M059J (cell line): ENCODE measurements at places on chromosomes 16 and 17. TPM values are rescaled to one million over a fixed set of nuclear protein-coding genes. Genes with fewer than 3 reads are reported as not detected.

Gene TBC1D3K
- not detected in 2 replicates for total RNA-seq

DNA sequence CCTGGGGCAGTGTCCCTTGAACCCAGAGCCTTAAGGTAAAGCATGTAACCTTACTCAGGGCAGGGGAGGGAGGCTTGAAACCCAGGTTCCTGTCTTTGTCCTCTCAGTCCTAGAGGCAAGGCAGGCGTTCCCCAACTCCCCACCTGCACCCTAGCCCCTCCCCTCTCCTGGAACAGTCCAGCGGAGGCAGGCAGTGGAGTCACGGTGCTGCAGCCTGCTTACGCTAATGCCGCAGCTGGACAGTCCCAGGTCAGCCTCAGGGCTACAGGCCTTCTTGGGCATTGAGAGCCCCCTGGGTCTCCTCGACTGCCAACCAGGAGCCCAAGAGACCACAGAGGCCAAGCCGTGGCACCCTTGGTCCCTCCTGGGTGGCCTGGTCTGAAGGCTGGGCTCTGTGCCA lies 6.8 kb upstream of the CD300A start:
- DNase-seq: no peak

Gene ZFPM1
- 0.10 and 1.9 TPM in 2 replicates for total RNA-seq

DNA sequence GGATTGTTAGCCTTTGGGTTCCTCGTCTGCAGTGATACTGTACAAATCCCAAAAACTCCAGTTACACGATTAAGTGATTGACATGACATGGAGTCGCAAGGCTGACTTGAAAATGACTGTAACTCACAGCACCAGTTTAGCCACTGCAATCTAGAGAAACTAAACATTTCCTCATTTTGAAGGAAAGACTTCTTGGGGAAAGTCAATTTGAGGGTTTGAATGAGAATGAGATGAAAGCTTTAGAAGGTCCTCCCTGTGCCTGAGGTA lies 4.8 kb downstream of the BANP start:
- no peak for DNase-seq

Gene ZSCAN10
- total RNA-seq: not detected in 2 replicates

DNA sequence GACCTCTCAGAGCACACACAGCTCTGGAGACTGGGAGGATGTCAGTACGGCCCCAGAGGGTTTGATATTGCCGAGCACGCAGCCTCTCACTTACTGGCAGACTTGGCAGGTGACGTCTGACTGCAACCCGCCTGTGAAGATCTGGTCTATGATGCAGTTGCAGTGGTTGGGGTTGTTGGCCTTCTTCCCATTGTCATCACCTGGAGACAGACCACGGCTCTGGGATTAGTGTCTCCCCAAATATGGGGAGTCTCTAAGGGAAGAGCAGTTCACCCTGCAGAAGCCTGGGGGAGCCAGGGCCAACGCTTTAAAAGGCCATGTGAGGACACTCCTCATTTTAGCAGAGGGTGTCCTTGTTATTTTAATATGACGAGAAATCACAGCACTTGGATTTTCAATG lies 30.1 kb downstream of the USP22 start:
- no peak for DNase-seq

DNA sequence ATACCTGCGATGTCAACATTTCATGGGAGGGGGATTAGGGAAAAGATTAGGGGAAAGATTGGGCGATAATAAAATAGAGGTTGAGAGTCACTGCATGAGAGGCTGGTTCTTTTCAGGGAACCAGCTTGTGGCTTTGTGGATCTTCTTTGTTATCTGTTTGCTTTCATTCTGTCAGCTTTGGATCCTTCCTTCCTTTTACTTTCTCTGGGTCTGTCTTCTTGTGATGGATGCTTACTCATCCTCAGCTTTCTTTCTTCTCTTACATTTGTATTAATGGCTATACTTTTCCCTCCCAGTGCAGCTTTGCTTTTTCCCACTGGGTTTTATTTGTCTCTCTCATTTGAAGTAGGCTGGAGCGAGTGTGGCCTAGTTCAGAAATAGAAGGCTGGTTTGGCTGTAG lies 47.1 kb downstream of the RPTOR start:
- DNase-seq: no peak

Gene CNTD1
- 0.20 TPM in 1 of 2 replicates, not detected in the other for total RNA-seq

DNA sequence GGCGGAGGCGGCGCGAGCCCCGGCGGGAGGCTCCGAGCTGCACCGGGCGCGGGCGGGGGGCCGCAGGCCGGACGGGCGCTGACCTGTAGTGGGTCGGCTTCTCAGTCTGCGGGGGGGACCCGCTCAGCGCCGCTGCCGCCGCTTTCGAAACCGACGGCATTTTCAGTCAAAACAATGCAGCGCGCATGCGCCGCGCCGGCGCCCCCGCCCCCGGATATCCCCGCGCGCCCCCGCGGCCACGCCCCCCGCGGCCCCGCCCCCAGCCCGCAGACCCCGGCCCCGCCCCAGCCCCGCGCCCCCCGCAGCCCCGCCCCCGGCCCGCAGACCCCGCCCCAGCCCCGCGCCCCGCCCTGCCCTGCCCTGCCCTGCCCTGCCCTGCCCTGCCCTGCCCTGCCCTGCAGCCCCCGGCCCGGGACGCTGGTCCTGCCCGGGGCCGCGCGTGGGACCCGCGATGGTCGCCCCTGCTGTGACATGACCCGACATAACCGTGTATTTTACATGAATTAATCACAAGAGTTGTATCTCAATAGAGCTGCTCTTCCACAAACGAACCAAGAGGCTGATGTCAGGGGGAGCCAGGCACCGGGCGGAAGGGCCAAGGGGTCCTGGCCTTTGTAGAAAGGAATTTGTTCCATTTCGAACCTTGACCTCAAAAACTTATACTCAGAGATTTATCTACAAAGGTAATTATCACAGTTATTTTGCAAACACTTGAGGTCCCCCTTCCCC lies at the start of gene UNKL:
Gene UNKL, minus strand, starts transcription at position 173 of the 729 bp plus-strand sequence. Its CDS starts 13 bp downstream, at position 160.
- DNase-seq: peak; percentile 43

- DNase-seq: no peak
Measured at GRCh38 chr17:66988069-66988798, 23.7 kb downstream of the CACNG4 start.

- no peak for DNase-seq
Measured at GRCh38 chr16:77112746-77113145, 78.2 kb upstream of the MON1B start.

- no peak for DNase-seq
Measured at GRCh38 chr16:67399749-67400704, 6.7 kb upstream of the TPPP3 start.

DNA sequence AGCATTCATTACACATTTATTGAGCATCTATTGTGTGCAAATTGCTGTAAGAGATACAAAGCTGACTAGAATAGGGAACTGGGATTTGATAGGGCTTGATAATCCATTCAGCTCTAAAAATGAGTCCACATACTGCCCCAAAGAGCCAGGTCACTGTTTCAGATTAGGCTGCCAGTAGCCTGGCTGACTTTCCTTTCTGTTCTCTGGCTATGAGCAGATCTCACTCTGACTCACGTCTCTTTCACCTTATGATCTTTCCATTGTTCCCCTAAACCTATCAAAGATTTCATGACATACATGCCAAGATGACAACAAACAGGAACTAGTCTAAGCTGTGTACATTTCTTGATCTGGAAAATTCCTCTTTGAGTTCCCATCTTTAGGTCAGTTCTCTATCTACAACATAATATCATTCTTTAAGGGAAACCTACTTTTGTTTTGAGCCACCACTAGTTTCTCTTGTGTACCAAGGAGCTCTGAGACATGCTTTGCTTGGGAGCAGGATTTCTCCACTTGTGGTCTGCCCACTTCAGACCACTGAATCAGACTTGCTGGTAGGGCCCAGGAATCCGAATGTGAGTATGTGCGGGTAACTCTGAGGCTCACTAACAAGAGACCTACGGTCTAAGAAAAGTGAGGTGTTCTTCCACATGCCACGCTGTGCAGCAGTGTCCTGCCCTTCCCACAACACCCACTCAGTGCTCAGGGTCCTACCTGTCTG lies 40.9 kb upstream of the ICAM2 start:
- DNase-seq: peak; percentile 20

Gene CLDN9
- total RNA-seq: not detected in 2 replicates

Gene CRLF3
- total RNA-seq: 8.1 and 13.1 TPM in 2 replicates

- DNase-seq: peak; percentile 69
Measured at GRCh38 chr16:2874912-2875362, 8.1 kb upstream of the FLYWCH2 start.

DNA sequence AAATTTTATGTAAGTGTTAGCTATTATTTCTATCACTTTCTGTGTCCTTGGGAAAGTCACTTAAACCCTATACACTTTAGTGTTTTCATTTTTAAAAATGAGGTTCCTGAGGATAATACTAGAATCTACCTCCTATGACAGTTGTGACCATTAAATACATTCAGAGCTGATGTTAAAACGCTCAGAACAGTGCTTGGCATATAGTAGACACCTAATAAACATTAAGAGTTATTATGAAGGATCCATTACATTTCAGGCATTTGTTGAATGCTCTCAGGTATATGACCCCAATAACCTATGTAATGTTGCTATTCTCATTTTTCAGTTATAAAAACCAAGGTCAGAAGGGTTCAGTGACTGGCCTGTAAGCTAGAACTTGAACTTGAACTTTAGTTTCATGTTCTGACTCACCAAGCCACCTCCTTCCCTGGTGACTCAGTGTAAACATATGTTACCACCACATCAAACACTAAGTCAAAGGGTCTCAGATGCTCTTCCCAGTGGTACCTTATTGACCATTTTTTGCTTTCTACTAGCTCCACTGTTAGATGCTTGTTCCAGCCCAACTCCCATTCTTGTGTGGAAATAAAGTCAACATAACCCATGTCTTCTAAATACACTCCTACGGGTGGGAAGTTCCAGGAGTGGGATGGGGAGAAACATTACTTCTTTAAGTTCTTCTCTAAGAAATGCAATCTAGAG lies 47.6 kb downstream of the HSD17B2 start:
- peak; percentile 84 for DNase-seq

Gene KRT28
- not detected in 2 replicates for total RNA-seq

- no peak for DNase-seq
Measured at GRCh38 chr17:67124450-67125148, 80.2 kb downstream of the CACNG1 start.

Gene SOST
- not detected in 2 replicates for total RNA-seq
